Breast epithelium (tissue), 4 donors: ENCODE measurements at places on chromosomes 16 and 17.

GRCh38 chr17:77285594-77286390 is 145.0 kb downstream of the SEC14L1 start:
- DNase-seq: peak; percentile 68

DNA sequence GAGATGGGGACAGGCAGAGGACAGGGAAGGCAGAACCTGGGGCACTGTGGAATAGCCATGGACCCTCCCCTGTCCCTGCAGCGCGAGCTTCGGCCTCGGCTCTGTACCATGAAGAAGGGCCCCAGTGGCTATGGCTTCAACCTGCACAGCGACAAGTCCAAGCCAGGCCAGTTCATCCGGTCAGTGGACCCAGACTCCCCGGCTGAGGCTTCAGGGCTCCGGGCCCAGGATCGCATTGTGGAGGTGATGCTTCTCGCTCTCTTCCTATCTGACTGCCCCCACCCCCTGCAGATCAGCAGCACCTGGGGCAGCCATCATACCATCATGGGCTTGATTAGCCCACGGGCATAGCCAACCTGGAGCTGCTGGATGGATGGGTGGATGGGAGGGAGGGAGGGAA is 13.5 kb downstream of the NHERF1 start:
- DNase-seq: no peak

DNA sequence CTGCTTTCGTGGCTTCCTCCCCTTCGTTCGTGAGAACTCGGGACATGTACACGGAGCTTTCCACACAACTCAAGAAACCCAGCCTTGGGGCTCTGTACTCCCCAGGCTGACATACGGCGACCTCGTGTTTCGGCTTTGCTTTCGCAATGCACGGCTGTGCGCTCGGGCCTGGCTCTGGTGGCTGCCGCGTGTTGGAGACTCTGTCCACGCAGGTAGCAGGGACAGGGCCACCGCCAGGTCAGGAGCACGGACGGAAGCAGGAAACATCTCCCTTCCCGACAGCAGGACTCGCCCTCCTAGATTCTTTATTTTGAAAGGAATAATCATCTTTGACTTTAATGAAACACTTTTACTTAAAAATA is 17.3 kb downstream of the UTS2R start:
- no peak for DNase-seq

DNA sequence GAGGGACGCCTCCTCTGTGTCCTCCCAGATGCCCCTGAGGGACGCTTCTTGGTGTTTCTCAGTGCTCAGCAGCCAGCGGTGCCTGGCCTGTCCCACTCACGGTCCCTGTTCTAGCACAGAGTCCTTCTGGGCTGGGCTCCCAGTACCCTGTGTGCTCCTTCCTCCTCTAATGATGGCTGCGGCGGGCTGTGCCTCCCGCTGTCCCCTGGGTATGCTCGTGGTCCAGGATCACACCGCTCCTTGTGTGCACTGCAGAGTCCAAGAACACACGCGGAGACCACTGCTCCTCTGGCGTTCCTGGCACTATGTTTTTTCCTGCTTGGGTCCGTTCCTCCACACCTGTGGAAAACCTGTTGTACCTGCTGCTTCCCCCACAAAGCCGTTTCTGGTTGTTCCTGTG is 15.1 kb upstream of the IRF8 start:
- DNase-seq: no peak

DNA sequence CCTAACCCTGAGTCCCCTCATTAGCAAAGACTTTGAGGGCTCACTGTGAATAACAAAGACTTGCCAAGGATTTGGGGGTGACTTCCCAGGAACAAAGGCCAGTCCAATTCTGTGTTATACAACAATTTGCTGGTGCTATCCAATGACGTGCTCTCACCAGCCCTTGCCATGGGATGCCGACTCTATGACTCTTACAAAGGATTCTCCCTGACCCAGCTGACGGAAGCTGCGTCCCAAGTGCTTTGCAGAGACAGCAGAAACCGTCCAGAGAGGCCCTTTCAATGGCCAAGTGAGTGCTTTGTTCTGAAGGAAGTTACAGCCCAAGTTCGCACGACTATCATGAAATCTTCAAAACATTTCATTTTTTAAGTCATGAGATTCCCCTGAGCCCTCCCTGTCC is 345.3 kb upstream of the TNRC6C start:
- DNase-seq: no peak

DNA sequence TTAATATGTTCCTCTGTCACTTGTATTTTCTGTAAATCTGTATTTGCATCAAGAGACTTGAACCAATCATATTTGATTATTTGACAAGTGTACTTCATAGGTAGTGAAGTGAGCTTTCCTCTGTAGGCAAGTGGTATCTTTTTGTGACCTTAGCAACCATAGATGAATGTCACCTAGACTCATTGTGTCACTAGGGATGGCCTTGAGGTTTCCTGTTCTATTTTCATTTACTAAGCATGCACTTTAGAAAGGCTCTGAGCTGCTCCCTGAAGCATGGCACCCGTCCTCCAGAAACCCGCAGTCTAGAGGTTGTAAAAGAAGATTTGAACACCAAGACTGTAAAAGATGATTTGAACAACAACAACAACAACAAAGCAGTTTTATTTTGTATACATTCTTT is 151.7 kb downstream of the PRKCB start:
- no peak for DNase-seq
